Left ventricle myocardium superior (tissue), 1 donor: ENCODE measurements at places on chromosomes 3 and 15. TPM values are rescaled to one million over a fixed set of nuclear protein-coding genes. Genes with fewer than 3 reads are reported as not detected.

NT5DC2 gene
- 68.3 TPM for total RNA-seq

MRPL46 gene
- total RNA-seq: 68.6 TPM

CFAP100 gene
- total RNA-seq: not detected

ARHGAP31 gene
- total RNA-seq: 41.7 TPM

- peak; percentile 87 for DNase-seq
These were observed 86.2 kb upstream of the PIAS1 start for GRCh38 chr15:67967871-67968431.

- no peak for DNase-seq
These were observed 11.5 kb downstream of the MYLK start for GRCh38 chr3:123872621-123873020.

DNA sequence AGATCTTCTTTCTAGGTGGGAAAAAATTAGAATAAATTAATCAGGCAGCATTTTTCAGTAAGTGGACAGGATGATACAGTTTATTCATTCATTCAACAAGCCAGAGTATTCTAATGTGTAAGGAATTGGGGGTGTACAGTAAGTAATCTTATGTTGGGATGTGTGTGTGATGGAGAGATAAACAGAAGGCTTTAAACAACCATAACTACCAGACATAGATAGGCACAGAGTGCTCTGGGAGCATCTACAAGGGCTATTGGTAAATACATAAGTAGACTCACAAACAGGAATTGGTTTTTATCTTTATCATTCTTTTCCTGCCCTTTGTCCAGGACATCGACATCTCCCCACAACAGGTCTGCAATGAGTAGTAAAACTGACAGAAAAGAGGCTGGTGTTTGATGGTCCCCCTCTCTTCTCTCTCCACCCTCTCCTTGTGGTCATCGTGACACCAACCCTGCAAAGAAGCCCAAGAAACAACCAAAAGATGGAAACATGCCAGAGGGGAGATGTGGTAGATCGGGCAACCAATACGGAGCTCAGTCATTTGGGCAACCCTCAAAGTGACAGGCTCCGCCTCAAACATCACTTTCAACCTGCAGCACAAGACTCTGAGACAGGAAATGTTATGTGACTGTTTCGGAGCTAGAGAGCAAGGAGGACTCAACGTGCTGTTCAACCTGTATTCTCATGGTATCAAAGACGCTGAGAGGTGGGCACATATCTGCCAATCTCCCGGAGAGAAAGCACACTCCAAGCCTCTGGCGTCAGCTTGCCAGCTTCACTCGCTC lies 28.7 kb upstream of the B3GNT5 start:
- no peak for DNase-seq

DNA sequence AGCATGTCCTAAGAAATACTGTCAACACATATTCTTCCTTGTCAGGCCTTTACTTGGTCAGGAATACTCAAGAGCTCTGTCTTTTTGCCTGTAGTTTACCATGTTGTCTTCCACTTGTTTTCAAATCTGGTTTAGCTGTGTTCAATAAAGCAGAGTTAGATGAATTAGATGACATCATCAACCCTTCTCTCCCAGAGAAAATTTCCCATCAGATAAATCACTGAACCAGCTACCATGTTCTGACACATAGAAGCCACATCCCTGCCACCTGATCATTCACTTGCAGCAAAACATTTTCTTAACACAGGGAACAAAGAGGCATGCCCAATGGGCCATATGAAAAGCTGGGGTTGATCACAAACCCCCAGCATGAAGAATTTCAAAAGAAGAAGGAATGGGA lies 42.1 kb downstream of the TERC start:
- no peak for DNase-seq
